ENCODE measurements at places on chromosomes 16 and 17.

GRCh38 chr16:81630635-81631031 is 148.5 kb upstream of the PLCG2 start:
- no peak for ATAC-seq

- no peak for ATAC-seq
These were observed 28.8 kb upstream of the MTSS2 start for GRCh38 chr16:70714581-70715054.

GRCh38 chr17:57501016-57501415 is 244.1 kb downstream of the CCDC182 start:
- no peak for ATAC-seq

DNA sequence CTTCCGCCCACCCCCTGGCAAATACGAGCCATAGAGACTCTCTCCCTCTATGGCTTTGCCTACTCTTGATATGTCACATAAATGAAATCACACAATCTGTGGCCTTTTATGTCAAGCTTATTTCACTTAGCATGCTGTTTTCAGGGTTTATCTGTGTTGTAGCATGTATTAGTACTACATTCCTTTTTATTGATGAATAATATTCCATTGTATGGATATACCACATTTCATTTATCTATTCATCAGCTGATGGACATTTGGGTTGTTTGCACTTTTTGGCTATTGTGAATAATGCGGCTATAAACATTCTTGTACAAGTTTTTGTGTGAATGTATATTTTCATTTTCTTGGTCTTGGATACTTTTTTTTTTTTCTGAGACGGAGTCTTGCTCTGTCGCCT is 37.0 kb upstream of the DHX8 start:
- ATAC-seq = no peak

Data from activated CD4-positive, CD25-positive, alpha-beta regulatory T cell treated with anti-CD3 and anti-CD28 coated beads, Interleukin-2, amount 50 U/mL, for 24 hours (primary cell).